ENCODE measurements at places on chromosomes 7 and 10.

DNA sequence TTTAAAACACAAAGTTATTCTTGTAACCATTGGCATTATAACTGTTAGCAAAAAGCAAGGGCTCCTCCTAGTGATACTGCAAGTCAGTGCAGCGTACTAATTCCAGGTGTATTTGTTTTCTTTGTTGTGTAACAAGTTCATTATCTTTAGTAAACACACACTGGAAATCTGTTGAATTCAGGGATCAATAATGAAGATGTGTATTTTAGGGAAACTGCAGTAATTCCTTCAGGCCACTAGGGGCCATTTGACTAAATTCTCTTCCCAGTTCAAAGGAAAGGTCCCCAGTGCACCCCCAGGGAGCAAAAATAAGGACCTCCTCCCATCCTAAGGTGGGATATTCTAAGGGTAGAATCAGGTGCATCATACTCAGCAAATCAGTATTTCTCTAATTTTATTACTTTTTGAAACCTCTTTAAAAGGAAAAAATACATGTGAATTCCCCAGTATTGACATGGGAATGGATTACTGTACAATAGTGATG, 158.6 kb upstream of the LYZL1 start:
- no peak for ATAC-seq

- peak; percentile 93 for ATAC-seq
Measured at GRCh38 chr7:106865130-106866041, at the start of gene PIK3CG. Gene PIK3CG (plus strand): TSS chr7:106865282. CDS start chr7:106867562, 2,280 bp downstream.

DNA sequence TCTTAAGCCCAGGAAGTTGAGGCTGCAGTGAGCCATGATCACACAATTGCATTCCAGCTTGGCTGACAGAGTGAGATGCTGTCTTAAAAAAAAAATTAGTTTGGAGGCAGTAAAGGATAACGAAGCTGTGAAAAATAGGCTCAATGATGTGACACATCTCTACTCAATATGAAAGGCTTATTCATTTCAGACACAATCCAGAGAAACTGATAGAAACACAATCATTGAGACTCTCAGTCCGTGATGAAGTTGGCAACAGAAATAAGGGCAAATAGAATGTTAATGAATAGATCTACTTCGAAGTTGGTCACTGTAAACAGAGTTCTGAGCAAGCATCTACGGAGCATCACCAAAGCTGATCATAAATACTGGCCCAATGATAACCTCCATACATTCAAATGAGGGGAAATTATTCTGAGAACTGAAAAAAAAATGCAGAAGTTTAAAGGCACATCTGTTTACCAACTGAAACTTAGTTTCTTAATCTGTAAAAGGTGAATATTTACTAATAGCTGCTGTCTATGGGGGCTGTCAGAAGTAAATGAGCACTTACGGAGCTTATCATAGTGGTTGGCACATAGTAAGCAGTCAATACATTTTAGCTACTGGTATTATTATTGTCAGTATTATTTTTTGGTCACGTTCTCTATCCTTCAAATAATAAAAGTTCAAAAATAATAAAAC, 70.4 kb downstream of the AKR1B1 start:
- ATAC-seq: no peak

DNA sequence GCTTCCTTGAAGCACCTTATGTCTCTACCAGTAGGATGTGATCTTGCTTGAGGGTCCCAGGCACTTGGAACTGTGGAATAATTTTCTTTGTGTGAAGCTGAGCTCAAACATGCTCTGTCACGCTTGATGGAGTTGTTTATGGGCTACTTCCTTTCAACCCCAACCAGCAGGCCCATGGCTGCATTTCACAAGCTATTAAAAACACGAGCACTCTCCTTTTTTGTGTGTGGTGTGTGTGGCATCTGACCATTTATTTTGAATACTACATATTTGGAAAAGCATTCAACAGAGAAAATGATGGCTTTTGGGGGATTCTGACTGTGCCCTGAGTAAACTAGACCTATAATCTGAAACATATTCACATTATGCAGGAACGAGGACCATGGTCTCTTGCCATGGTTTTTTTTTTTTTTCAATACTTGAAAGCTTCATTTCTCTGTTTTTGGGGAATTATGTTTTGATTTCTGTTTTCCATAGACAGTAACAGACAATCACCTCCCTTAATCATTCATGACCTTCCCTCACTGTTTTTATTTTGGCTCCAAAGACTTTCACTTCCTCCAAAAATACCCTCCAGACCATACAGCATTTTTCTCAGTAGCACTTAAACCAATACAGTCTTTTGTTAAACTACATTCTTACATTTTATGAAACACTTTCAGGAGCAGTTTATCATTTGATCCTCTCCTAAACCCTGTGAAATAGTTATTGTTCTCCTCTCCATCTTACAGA, 233.6 kb upstream of the BMPER start:
- ATAC-seq: peak; percentile 72

- ATAC-seq: no peak
Measured at GRCh38 chr10:46096446-46096845, 50.4 kb upstream of the MSMB start.

DNA sequence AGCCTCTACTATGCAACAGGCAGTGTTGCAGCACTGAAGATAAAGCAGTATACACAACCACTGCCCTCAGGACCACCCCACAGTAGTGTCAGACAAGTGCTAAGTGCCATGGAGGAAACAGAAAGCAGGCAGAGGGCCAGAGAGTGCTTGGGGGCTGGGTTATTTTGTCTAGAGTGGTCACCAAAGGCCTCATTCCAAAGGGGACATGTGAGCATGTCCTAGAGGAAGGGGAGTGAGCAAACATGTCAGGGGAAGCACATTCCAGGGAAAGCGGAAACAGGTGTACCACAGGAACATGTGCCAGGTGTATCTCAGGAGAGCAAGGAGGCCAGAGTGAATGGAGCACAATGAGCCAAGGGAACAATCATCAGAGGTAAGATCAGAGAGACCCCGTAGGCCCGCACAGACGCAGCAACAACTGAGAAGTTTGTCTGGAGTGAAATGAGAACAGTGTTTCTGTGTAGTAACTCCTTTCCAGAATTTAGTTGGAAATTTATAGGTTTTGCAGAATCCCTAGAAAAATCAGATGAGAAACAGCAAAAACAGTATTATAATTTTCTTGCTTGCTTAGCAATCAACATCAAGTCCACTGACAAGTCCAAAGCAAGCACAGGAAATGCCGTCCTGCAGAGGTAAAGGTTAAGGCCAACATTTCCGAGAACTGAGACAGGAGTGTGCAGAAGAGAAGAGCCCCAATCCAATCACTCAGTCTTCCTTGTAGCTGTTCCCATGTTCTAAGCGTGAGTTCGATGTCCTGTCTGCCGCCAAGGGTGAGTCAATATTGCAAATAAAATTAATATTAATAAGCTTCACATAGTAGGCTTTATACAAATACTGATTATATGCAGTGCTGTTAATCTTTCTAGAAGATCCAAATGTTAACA, 67.3 kb downstream of the SGMS1 start:
- no peak for ATAC-seq

DNA sequence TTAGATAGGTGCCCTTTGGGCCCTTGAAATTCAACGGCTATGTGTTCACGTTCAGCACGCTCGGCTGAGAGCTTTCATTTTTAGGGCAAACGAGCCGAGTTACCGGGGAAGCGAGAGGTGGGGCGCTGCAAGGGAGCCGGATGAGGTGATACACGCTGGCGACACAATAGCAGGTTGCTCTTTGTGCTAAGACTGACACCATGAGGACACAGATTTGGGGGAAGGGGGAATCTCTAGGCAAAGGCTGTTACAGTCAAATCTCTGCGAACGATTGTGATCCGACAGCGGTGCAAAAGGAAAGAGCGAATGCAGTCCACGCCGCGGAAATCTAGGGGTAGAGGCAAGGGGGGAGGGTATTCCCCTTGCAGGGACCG, 667 bp downstream of the KLLN start:
- peak; percentile 54 for ATAC-seq

DNA sequence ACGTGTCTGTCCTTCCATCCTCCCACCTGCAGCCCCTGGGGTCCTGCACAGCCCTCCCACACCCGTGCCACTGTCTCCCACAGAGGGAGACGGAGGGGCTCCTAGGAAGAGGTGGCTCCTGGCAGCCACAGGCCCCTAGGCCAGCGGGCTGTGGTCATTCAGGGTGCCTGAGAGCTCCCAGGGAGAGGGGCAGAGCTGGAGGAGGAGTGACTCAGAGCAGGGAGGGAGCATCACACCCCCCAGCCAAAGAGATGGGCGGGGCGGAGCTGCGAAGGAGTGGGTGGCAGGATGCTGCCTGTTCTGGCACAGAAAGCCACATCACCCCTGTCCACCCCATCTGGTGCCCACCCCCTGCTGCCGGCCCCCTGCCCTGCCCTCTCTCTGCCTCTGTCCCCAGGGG, 50.5 kb downstream of the STK32C start:
- ATAC-seq: no peak

Measured in stimulated activated memory B cell treated with anti-CD40 and anti-IgM and Interleukin-4, amounts not matched to agents 10 μg/mL and 1 μg/mL and 100 μg/mL, for 72 hours (primary cell).